ENCODE measurements at places on chromosomes 1 and 21. TPM values are rescaled to one million over a fixed set of nuclear protein-coding genes. Genes with fewer than 3 reads are reported as not detected.

Gene SYT6
- not detected for total RNA-seq

Gene LAMTOR5
- total RNA-seq = 151 TPM

Gene ACTL8
- 1.2 TPM for total RNA-seq

Gene IGSF9
- total RNA-seq = 0.03 TPM

Gene S100A16
- total RNA-seq = 401 TPM

Gene MMEL1
- 1.5 TPM for total RNA-seq

DNA sequence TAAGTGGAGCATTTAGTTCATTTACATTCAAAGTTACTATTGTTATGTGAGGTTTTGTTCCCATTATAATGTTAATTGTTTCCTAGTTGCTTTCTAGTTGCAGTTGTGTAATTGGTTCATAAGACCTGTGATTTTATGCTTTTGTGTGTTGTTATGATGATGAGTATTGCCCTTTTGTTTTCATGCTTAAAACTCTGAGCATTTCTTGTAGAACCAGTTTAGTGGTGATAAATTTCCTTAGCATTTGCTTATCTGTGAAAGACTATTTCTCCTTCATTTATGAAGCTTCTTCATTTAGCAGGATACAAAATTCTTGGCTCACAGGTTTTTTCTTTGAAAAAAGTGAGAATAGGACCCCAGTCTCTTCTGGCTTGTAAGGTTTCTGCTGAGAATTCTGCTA lies 274.8 kb upstream of the SPAG17 start:
- no peak for DNase-seq

DNA sequence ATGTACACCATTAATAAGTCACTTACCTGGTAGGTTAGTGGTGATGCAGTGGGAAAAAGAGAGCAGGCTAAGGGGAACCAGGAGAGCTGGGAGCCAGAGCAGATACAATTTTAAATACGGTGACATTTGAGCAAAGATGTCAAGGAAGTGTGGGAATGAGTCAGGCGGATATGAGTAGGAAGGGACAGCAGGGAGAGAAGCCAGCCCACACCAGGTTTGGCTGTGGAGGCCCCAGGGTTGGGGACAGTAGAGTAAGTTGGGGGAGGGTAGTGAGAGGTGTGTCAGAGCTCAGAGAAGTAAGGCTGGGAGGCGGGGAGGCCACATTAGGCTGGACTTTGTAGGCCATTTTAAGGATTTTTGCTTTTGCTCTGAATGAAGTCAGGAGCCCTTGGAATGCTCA lies 482.0 kb downstream of the DISC1 start:
- no peak for DNase-seq

DNA sequence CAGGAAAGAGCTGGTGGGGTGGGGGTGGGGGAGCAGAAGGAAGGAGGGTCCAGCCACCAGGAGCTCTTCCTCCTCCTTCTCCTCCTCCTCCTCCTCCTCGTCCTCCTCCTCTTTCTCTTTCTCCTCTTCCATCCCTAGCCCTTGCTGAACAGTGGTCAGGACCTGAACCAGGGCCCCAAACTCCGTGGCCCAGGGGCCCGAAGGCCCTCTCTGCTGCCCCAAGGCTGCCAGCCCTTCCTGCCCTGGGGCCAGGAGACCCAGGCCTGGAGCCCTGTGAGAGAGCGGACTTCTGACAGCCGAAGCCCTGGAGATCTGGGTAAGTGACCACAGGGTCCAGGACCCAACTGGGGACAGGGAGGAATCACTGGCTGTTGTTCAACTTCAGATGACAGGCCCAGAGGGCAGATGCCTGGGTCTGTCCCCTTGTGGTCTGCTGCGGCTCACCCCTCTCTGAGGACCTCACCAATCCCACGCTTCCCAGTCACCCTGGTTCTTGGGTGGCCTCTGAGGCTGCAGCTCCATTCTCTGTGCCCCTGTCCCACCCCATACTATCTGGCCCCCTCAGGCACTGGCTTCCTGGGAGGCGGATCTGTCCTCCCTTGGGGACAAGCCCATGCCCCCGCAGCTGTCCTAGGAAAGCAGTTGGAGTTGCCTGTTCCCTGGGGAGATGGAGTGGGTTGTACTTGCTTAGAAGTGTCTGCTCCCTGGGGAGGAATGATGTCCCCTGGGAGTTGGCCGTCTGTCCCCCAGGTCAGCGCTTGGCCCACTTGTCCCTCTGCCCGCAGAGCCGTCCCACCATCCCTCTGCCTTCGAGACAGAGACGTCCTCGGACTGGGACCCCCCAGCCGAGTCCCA lies 51.8 kb downstream of the VWA5B1 start:
- no peak for DNase-seq

- peak; percentile 55 for DNase-seq
Measured at GRCh38 chr1:171794085-171794484, 12.6 kb downstream of the METTL13 start.

GRCh38 chr1:168321945-168322344 lies 41.3 kb downstream of the TBX19 start:
- DNase-seq = peak; percentile 49

DNA sequence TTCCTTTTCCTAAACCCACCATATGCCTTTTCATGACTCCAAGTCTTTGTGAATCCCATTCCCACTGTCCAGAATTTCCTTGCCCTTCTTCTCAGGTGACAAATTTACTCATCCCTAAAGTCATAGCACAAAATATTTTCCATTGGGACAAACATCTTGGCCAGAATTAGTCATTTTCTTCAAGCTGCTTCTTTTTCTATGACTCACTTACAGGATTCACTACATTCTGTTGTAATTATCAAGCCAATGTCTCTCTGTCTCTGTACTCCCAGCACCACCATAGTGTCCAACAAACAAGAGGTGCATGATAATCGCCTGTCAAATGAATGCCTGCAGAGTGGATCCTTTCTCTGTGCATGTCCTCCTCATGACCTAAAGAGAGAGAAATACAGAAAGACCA lies 37.8 kb downstream of the SGIP1 start:
- DNase-seq = peak; percentile 33

- DNase-seq = no peak
Measured at GRCh38 chr1:164137273-164137925, 421.6 kb upstream of the PBX1 start.

GRCh38 chr1:230425252-230426091 lies 660 bp downstream of the PGBD5 start:
- no peak for DNase-seq

DNA sequence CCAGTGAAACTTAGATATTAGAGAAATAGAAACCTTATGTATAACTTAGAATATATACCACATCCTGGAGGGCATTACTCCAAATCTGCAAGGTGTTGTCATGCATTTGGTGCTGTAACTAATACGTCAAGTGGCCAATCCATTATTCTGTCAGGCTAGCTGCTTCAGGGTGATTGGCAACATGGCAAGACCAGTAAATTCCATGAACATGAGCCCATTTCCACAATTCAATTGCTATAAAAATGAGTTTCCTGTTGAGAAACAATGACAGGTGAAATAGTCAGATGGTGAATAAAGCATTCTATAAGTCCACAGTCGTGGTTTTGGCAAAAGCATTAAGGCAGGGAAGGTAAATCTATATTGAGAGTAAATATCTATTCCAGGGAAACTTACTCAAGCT lies 566.0 kb downstream of the ADGRL2 start:
- DNase-seq = no peak

GRCh38 chr1:87464022-87464490 lies 135.4 kb downstream of the LMO4 start:
- DNase-seq = no peak

Data from Caki2 (cell line).